T-helper 17 cell (primary cell): ENCODE measurements at places on chromosomes 1 and 21.

DNA sequence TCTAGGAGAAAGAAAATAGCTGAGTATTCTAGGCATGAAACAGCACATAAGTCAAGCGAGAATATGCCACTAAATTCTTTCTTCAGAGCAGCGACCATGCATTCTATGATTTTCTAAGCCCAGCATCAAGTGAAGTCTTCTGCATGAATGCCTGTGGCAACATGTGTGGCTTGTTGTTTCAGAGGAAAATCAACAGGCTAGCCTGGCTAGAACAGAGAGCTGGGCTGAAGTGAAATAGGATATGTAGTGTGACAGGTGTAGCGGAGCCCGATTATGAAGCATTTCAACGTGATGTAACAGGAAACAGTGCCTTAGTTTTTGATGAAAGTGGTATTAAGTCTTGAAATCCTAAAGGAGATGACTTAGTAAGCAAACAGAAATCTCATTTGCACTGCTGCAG lies 7.0 kb downstream of the CSDE1 start:
- DNase-seq: no peak

DNA sequence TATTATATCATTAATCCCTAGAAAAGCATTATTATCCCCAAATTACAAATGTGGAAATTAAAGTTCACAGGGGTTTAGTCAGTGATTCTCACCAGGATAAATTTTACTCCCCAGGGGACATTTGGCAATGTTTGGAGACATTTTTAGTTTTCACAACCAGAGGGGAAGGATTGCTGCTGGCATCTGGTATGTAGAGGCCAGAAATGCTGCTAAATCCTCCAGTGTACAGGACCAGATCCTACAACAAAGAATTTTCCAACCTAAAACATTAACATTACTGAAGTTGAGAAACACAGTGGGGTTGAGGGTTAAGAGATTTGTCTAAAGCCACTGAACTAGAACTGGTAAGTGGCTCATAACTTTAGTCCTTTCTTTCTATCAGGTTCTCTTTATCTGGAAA lies 162.0 kb upstream of the SYT6 start:
- no peak for DNase-seq

DNA sequence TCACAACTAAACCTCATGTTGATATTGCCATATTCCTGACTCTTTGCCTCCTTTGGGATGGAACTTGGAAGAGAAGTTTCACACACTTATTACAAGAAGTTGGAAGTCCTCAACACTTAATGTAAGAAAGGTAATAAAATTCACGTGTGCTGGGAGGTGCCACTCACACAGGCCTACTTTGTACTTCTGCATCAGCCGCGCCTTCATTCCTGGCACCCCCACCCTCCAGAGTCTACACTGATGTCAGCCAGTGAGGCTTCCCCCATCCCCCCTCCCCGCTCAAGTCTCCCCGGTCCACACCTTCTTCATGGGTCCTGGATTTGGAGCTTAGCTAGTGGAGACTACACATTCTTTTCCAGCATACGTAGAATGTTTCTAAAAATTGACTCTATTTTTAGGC lies 24.8 kb upstream of the SLC45A1 start:
- DNase-seq: no peak

- DNase-seq: peak; percentile 41
Observed at GRCh38 chr1:27634177-27634984, 604 bp downstream of the FGR start.

DNA sequence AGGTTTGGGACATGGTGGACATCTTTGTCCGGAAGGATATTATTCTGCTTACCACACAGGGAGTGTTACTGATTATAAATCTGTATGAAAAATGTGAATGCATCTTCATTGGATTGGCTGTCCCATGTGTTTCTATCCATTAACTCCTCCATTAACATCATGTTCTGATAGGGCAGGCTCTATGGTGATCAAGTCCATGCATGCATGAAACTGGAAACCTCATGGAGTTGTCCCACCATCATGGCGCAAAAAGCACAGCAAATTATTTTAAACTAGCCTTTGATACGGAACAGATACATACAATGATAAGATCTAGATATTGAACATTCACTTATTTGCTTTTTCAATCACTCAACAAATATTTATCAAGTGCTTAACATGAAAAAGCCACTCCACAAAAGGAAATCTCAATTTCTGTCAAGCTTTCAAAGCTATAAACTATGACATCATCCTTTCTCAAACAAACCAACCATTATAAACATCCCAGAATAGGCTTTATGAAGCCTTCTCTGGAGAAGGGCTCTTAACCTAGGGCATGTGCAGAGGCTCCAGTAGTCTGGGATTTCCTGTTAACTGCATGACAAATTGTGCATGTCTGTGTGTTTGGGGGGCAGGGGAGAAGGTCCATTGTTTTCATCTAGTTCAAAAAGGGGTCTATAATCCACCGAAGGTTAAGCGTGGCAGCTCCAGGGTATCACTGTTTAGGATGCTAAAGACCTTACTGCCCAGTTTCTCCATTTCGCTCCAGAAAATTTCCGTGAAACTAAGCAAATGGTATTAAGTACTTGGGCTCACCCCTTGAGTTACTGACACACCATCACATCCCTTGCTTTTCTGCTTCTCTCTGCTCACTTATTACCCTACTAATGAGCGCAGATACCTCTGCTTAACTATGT lies 46.1 kb downstream of the ADAMTS1 start:
- no peak for DNase-seq

DNA sequence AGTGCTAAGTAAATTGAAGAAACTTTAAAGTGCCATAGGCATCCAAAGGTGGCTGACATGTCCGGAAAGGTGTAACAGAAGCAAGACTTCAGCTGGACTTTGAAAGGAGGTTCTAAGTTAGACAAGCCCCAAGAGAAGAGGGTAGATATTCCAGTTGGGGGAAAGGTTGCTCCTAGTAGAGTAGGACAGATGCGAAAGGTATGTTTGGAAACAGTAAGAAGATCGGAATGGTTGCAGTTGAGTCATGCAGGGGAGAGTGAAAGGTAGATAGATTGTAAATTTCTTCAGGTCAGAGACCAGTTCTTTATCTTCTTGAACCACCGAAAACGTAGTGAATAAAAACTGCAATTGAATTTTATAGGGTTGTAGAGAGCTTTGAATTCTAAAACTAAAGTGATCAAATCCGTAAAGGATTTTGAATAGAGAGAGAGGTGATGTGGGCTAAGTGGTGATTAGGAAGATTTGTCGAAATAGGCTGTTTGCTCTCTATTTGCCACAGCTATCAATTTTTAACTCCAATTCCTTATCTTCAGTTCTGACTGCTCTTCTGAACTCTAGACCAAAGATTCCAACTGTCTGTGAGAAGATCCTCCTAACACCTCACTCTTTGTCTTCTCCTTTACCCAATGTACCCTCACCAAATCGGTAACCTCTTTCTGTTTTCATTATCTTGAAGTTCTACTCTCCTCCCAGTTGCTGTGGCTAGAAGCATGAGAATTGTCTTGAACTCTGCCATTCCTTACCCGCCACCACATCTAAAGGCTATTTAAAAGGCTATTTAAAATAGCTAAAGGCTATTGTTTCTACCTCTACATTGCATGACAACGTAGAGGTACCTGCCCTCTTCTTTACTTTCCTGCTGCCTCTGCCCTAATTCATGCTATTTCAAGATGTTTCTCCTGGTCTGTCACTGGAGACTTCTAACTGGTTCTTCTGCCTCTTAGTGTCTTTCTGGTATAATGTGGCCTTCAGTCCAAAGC lies 16.7 kb downstream of the MACF1 start:
- DNase-seq: no peak

- DNase-seq: no peak
Observed at GRCh38 chr1:93567255-93567918, 114.2 kb downstream of the BCAR3 start.

DNA sequence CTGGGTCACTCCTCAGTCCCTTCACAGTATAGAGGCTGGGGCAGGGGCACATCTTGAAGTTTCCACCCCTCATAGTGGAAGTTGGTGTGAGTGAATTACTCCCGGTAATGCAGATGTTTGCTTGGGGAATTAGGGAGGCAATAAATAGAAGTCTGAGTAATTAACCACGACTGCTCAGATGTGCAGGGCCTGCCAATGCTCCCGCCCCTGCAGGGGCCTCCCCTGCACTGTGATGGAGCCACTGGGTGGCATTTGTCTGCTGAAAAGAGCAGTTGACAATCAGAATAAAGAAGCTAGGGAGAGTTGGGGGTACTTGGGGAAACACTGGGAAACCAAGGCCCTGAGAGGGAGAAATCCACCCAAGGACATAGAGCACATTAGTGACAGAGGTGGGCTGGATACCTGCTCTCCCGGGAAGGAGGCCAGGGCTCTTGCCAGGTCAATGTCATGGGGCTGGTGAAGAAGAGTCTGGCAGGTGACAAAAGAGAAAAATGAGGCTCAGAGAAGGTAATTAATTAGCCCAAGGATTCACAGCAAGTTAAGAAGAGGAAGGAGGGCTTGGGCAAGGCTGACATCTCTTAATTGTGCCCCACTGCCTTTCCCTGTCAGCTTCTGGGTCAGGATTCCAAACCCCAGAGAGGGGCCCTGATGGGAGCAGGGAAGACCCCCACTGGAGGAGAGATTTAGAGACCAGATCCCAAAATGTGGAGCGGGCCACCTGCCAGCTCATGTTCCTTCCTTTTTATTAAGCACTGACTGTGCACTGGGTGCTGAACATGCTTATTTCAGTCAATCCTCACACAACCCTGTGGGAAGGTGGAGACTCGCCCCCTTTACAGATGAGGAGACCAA lies 436.2 kb downstream of the MATN1 start:
- DNase-seq: no peak

DNA sequence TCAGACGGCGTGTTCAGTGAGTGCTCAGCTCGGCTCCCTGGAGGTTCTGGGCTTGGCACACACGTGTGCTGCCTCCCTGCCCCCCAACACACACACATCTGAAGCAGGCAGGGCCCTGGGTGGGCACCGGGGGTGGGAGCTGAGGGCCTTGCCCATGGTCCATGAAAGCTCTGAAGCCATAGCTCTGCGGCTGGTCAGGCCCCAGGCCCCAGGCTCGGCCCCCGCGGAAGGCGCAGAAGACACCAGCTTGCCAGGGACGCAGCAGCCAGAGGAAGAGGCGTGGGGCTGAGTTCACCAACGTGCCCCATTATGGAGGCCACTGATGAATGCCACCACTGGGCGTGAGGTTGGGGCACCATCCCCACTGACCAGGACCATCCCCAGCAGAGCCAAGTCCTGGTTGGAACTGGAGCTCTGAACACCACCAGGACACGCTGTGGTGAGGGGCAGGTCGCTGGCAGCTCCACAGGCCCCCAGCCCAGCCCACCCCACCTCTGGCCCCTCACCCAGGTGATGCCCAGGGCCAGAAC lies 4.2 kb downstream of the AURKAIP1 start:
- no peak for DNase-seq

DNA sequence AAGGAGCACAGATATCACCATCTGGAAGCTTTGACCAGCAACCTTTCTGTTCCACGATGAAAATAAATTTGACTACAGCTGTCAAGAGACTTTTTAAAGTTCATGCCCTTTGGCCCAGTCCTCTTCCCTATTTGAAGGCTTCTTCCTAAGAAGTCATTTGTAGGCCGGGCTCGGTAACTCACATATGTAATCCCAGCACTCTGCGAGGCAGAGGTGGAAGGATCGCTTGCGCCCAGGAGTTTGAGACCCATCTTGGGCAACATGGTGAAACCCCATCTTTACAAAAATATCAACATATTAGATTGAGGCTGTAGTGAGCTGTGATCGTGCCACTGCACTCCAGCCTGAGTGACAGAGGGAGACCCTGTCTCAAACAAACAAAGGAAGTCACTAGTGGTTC lies 58.3 kb upstream of the IFFO2 start:
- no peak for DNase-seq

GRCh38 chr1:40932006-40932405 lies 47.5 kb upstream of the CTPS1 start:
- DNase-seq: no peak

DNA sequence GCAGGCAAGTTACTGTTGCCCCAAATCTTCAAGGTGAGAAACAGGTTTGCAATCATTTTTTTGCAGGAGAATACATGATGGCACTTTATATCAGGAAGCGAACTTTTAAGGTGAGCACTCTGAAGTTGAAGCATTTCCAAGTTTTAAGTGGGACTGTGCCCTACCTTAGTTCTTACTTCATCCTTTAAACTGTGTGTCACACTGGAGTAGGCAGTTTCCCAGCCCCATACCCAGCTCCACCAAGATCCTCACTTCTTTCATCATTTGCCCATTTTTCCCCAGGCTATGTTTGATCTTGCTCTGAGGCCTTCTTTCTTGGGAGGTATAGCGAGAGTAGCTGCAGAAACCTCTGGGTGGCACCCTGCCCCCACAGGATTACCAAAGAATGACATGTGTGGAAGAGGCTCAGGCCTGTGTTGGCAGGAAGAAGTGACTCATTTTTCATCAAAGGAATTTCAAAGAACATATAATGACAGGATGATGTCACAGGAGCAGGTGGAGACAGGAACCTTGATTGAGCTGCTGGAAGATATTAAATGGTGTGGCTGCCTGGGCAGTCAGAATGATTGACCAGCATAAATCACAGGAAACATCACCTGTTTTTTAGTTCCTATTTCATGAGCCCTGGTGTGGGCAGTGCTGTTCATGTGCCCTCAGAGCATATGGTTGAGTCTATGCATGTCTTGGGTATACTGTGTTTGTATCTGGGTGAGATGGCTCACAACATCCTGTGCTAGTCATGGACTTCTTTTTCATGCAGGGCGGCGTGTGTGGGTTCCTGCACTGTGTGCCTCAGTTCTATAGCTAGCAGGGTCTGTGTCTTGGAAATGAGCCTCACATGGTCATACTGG lies 20.8 kb upstream of the MACF1 start:
- DNase-seq: peak; percentile 60

GRCh38 chr1:6503884-6504602 lies 12.6 kb upstream of the PLEKHG5 start:
- no peak for DNase-seq

DNA sequence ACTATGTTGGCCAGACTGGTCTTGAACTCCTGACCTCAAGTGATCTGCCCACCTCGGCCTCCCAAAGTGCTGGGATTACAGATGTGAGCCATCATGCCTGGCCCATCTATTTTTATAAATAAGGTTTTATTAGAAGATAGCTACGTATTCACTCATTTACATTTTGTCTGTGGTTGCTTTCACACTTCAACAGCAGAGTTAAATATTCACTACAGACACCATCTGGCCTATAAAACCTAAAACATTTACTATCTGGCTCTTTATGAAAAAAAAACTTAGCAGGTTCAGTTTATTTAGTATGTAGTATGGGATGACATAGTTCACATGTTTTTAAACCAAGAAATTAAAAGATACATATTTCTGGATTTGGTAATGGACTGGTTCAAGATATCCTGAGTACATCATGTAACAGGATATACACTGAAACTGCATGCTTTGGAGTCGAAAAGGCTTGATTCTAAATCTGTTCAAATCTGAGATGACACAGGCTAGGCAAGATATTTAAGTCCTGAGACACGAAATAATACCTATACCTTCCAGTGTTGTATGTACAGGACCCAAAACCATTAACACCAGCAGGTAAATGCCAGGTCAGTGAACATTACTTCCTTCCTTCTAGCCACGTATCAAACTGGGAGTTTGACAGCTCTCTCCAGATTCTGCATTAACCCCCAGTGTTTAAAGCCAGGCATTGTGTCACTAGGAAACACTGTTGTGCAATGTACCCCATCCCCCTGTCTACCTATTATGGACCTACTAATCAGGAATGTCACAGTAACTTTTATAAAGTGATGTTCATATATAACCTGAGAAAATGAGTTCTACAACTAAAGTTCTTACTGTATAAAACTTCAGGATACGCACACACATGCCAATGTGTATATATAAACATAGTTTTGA lies 54.3 kb upstream of the SDC3 start:
- no peak for DNase-seq
